ENCODE measurements at places on chromosomes 2 and 18.

- DNase-seq = no peak
These were observed 92.6 kb upstream of the CREB1 start for GRCh38 chr2:207437136-207437523.

DNA sequence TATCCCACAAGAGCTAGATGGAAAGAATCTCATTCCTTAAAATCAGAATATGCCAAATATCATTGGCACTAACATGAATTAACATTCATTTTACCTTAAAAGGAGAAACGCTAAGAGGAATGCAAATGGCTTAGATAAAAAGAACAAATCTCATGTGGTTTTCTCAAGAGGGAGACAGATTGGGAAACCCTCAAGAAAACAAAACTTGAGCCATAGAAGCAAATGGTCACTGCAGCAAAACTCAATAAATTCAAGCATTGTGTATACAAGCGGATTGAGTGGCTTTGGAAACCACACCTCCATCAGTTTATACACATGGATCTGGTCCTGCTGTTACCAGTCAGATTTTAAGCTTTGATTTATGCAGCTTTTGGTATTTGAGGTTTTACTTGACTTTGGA lies 1331.8 kb upstream of the ZEB2 start:
- no peak for DNase-seq

DNA sequence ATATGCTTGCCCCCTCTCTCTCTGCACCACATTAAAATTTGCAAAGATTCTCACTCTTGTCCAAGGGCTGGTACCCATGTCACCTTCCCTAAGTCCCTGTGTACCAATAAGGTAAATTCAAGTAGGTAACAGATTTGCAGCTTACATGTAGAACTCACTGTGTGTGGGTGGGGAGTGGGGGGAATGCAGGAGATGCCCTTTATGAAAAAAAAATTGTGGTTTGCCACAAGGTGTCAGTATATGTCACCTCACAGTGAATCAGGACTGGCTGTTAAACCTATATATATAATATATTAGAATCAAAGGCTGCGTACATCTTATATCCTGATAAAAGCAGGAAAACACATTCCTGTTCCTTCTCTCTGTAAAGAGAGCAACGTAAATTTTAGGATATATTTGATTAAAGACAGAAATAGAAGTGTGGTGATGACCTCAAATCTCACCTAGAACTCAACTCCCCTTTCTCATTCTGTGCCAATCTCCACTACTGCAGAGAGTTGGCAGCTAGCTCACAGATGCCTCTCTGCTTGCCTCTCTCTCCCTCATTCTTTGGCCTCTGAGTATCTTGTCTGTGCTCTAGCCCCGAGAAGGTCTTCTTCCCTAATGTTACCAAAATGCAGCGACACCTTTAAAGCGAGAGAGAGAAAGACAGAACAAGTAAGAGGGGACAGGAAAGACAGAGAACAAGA lies 536 bp downstream of the XDH start:
- DNase-seq = no peak

GRCh38 chr18:8787794-8788193 lies 82.4 kb downstream of the MTCL1 start:
- no peak for DNase-seq
